Iris pigment epithelial cell (primary cell): ENCODE measurements at places on chromosomes 11 and 22.

DNA sequence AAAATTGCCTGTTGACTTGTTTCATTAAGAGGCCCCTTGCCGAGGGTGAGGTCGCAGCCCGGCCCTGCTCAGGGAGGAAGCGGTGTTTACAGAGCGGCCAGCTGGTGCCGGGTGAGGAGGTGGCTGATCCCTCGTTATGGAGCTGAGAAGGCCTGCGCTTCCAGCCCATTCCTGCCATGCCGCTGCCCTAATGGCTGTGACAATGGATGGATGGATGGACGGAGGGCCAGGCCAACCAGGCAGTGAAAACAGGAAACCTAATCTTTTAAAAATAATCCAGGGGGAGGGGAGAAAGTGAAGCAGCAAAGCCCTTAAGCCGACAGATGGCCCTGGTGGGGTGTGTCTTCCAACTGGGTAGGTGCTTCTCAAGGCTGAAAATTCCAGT lies 38.5 kb downstream of the BCR start:
- peak; percentile 81 for DNase-seq

- DNase-seq = no peak
These were observed 320.0 kb upstream of the LRRC4C start for GRCh38 chr11:41779401-41779960.

- DNase-seq = no peak
These were observed 31.0 kb downstream of the DDIAS start for GRCh38 chr11:82932564-82932963.

- peak; percentile 51 for DNase-seq
These were observed 4.1 kb upstream of the MAPK11 start for GRCh38 chr22:50274311-50274710.
